Islet precursor cell (in vitro differentiated cells): ENCODE measurements at places on chromosomes 11 and 22.
A peak's percentile ranks its signal among the peaks of the same experiment; 100 is the strongest.

- peak; percentile 64 for DNase-seq
These were observed 71.2 kb upstream of the CDON start for GRCh38 chr11:126133901-126134300.

DNA sequence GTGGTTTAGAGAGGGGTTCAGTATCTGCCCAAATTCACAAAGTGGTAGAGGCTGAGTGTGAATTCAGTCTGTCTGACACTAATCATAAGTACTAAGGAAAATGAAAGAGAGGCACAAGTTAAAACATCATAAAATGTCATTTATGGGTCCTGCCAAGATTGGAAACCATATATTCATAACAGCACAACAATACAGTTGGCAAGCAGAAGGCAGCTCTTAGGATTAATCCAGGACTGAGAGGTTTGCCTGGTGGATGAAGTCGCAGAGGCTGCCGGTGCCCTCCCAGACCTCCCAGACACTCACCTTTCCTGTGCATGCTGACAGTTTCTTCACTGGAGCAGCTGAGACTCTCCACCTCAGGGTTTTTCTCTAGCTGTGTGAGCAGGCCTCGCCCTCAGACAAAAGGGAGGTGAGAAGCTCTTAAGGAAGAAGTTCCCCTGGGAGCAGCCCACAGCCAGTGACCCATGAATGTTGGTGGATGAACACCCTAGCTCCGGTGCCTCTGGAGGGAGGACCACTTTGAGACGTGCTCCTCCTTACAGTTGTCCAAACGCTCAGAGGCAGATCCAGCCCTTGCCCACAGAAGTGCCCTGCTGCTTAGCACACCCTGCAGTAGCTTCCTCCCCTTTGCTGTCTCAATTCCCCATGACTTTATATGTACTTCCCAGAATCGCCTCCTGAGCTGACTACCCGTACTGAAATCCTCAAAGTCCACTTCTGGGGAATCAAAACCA, 43.7 kb downstream of the MAML2 start:
- no peak for DNase-seq

- DNase-seq: no peak
These were observed 83.0 kb downstream of the PDHX start for GRCh38 chr11:34999453-34999852.

- no peak for DNase-seq
These were observed 32.5 kb upstream of the DNAJB7 start for GRCh38 chr22:40894417-40894816.

GRCh38 chr22:38935023-38935422, 22.4 kb upstream of the APOBEC3A start:
- DNase-seq: peak; percentile 22
